ENCODE measurements at places on chromosomes 1 and 21. TPM values are rescaled to one million over a fixed set of nuclear protein-coding genes. Genes with fewer than 3 reads are reported as not detected.
A peak's percentile ranks its signal among the peaks of the same experiment; 100 is the strongest.

DNA sequence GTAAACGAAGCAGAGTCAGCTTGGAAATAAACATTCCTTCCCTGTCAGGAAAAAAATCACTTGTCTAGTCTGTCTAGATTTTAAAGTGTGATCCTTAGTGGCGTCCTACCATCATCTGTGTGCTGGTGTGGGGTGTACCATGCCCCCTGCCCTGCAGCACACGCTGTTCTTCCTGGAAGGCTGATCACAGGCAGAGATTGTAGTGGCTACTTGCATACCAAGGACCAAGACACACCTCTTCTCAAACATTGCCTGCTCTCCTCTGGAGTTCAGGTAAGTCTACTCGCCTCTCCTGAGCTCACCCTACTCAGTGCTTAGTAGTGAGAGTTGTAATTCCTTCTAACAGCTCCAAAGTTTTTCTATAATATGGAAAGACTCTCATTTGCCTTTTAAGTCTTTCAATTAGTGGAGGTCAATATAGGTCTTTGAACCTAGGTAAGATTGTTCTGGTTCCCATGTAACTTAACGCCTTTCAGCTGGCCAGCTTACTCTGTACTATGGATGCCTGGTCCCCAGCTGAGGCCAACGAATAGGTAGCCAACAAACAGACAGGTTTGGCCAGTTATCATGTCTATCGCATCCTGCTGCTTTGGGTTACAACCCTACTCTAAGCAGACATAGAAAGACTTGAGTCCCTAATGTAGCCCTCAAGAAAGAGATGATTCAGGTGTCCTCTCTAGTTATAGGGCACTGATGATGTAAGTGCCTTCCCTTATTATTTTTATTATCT lies 55.4 kb downstream of the XCL1 start:
- H3K27me3 ChIP-seq = no peaks in the 10 kb centered on the region
- no peak overlapping the region for H3K27ac ChIP-seq
- peaks cover 7% of the 10 kb centered on the region for H3K4me1 ChIP-seq
- H3K4me3 ChIP-seq = no peak overlapping the region

- no peak for DNase-seq
- no peaks in the 10 kb centered on the region for H3K27me3 ChIP-seq
- no peak overlapping the region for H3K4me3 ChIP-seq
- no peaks in the 10 kb centered on the region for H3K36me3 ChIP-seq
- H3K27ac ChIP-seq = no peak overlapping the region
- no peaks in the 10 kb centered on the region for H3K4me1 ChIP-seq
Measured at GRCh38 chr1:231639819-231640218, 13.2 kb downstream of the DISC1 start.

DNA sequence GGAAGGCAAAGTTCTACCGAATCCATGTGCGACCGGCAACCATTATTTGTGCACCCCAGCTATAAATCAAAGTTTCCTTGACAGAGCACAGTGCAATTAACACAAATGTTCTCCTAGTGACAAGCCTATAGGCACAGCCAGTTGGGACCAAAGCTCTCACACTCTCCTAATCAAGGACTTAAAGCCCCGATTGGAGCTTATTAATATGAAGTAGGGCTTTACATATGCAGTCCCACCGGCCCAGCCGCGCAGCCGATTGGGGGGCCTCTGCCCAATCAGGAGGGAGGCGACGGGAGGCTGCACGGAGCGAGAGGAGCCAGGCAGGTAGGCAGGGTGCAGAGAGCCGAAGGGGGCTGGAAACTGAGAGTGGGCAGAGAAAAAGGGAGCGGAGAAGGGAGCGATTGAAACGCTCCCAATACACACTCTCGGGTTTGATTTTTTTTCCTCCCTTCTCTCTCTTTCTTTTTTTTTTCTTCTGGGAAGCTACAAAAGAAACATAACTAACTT lies at the start of gene ESRRG:
Gene ESRRG, minus strand, starts transcription at position 156 of the 507 bp plus-strand sequence. Its CDS starts 130 bp downstream, at position 26.
- DNase-seq = peak; percentile 80
- no peaks in the 10 kb centered on the region for H3K36me3 ChIP-seq
- H3K4me1 ChIP-seq = peaks cover 19% of the 10 kb centered on the region
- H3K4me3 ChIP-seq = peak within 1 kb of the TSS; percentile 30
- no peaks in the 10 kb centered on the region for H3K27me3 ChIP-seq

DNA sequence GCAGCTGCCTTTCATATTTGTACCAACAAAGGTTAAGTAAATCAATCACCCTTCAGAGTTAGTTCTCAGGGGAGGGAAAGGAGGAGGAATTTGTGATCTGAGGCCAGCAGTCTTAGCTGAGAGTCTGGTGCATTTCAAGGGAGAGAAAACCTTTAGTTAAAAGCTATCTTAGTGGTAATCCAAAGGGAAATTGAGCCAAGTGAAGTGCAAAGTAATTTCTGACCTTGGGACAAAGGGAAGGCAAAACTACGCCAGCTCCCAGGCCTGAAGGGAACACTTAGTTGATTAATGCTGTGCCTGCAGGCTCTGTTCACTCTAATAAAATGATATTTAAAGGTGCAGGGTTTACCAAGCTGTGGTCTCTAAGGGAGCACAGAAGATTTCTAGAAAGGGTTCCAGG lies 23.1 kb upstream of the FMOD start:
- DNase-seq = no peak
- no peak overlapping the region for H3K4me3 ChIP-seq
- no peaks in the 10 kb centered on the region for H3K36me3 ChIP-seq
- no peaks in the 10 kb centered on the region for H3K27me3 ChIP-seq

- H3K4me1 ChIP-seq = peaks cover 26% of the 10 kb centered on the region
- no peaks in the 10 kb centered on the region for H3K36me3 ChIP-seq
- no peak for DNase-seq
- H3K4me3 ChIP-seq = no peak overlapping the region
- H3K27ac ChIP-seq = no peak overlapping the region
Measured at GRCh38 chr1:235646463-235646862, 3.1 kb downstream of the GNG4 start.

- H3K27ac ChIP-seq = peak overlapping the region; percentile 41
- no peaks in the 10 kb centered on the region for H3K27me3 ChIP-seq
- no peaks in the 10 kb centered on the region for H3K36me3 ChIP-seq
- H3K4me1 ChIP-seq = peaks cover 20% of the 10 kb centered on the region
Measured at GRCh38 chr21:41952568-41953248, 1.1 kb downstream of the C2CD2 start.

GRCh38 chr21:43684424-43684823 lies 25.1 kb downstream of the RRP1B start:
- H3K27ac ChIP-seq = no peak overlapping the region
- DNase-seq = no peak
- no peak overlapping the region for H3K4me3 ChIP-seq
- H3K36me3 ChIP-seq = peaks cover 61% of the 10 kb centered on the region

The TMCO2 gene
- total RNA-seq = not detected

DNA sequence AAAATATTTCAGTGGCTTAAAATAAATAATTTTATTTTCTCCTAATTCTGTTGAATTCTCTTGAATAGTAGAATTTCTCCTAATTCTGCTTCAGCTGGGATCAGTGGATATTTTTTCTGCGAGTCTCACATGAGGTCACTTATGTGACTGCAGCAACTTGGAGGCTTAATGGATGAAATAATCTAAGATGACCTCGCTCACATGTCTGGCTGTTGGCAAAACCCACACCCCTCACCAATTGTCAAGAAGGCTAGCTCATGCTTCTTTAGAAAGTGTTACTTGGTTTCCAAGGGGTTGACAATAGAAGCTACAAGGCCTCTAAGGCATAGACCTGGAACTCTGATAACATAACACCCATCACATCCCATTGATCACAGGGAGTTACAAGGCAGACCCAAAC lies 156.9 kb upstream of the DPYD start:
- H3K36me3 ChIP-seq = no peaks in the 10 kb centered on the region
- H3K4me3 ChIP-seq = no peak overlapping the region
- H3K4me1 ChIP-seq = no peaks in the 10 kb centered on the region
- H3K27me3 ChIP-seq = no peaks in the 10 kb centered on the region
- DNase-seq = no peak

DNA sequence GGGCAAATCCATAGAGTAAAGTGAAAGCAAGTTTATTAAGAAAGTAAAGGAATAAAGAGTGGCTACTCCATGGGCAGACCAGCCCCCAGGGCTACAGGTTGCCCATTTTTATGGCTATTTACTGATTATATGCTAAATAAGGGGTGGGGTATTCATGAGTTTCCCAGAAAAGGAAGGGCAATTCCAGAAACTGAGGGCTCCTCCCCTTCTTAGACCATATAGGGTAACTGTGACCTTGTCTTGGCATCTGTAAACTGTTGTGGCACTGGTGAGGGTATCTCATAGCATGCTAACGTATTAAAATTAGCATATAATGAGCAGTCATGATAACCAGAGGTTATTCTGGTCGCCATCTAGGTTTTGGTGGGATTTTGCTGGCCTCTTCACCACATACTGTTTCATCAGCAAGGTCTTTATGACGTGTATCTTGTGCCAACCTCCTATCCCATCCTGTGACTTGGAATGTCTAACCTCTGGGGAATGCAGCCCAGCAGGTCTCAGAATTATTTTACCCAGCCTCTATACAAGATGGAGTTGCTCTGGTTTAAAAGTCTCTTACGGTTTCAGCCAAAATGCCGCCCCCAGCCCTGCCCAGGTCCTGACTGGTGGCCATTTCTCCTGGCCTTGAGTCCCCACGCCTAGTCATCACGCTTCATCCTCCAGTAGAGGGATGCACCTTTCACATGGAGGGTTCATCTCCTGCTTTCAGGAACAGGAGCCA lies 982 bp upstream of the TRIM17 start:
- no peak for DNase-seq
- H3K4me3 ChIP-seq = no peak overlapping the region
- H3K4me1 ChIP-seq = peaks cover 7% of the 10 kb centered on the region
- H3K27me3 ChIP-seq = no peaks in the 10 kb centered on the region
- H3K36me3 ChIP-seq = no peaks in the 10 kb centered on the region

The MTARC2 gene
- total RNA-seq = 79.8 TPM

The RGS7 gene
- not detected for total RNA-seq

DNA sequence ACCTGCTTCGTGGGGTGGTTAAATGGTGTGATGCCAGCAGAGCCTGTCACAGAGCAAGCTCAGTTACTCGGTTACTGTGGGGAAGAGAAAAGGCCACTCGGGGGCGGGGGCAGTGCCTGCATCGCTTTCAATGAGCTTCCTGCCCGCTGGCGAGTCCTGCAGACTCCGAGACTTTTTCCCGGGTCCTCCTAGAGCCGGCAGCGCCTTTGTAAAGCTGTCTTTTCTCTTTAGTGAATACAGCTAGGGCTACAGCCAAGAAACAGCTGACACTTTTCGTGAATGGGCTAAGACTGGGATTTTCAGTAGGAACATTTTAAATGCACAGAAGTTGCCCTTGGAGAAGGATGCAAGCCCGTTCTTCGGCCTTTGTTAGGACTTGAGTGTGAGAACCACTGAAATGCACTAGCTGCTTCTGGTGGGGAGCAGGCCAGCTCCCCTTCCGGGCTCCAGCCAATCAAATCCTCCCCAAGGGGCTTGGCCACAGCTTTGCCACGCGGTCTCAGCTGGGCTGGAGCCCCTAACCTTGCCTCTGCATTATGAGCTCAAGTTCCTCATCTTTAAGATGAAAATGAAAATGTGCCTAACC lies 23.4 kb upstream of the EFHD2 start:
- peaks cover 17% of the 10 kb centered on the region for H3K4me1 ChIP-seq
- H3K27me3 ChIP-seq = no peaks in the 10 kb centered on the region
- no peak overlapping the region for H3K27ac ChIP-seq
- DNase-seq = no peak
- H3K4me3 ChIP-seq = no peak overlapping the region

The CD34 gene
- 38.8 TPM for total RNA-seq

GRCh38 chr1:157113106-157113505 lies 13.5 kb upstream of the ETV3L start:
- H3K27ac ChIP-seq = no peak overlapping the region
- H3K36me3 ChIP-seq = no peaks in the 10 kb centered on the region
- no peak for DNase-seq
- H3K4me3 ChIP-seq = no peak overlapping the region

The FGR gene
- 6.0 TPM for total RNA-seq

DNA sequence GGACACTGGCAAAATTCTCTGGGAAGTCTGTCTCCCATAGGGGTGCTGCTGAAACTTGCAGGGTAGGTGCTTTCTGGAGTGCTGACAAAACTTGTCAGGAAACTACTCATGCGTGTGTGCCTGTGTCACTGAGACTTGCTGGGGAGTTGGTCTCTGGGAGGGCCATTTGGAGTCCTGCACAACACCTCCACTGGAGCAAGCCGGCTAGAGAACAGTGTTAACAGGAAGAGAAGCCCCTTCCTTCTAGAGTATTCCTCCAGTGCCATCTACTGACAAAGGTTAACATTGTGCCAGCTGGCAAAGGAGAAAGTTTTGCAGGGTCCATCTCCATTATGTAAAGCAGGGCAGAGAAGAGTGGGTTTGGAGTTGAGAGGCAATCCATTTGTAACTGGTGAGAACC lies 30.0 kb downstream of the ZMYM4 start:
- no peak overlapping the region for H3K4me3 ChIP-seq
- H3K4me1 ChIP-seq = peaks cover 13% of the 10 kb centered on the region
- peak; percentile 90 for DNase-seq
- no peaks in the 10 kb centered on the region for H3K27me3 ChIP-seq
- H3K27ac ChIP-seq = no peak overlapping the region

- no peaks in the 10 kb centered on the region for H3K27me3 ChIP-seq
- no peak overlapping the region for H3K4me3 ChIP-seq
- H3K27ac ChIP-seq = no peak overlapping the region
Measured at GRCh38 chr1:31900790-31901189, 37.4 kb downstream of the PTP4A2 start.

DNA sequence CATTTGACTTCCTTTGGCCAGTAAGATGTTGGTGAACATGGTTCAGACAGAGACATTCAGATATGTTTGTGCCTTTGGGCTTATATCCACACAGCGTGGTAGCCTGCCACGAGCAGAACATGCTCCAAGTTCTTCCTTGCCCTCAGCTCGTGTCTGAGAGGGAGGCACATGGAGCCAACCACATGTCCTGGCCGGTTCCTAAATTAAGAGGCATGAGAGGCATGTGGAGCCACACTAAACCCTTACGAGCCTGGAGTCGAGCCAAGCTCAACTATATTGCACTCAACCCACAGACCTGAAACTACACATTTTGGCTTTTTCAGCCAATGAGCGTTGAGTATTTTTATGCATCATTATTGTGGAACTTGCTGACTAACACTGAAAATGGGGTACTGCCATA lies 133.7 kb upstream of the KCNK1 start:
- no peaks in the 10 kb centered on the region for H3K4me1 ChIP-seq
- H3K4me3 ChIP-seq = no peak overlapping the region
- H3K36me3 ChIP-seq = no peaks in the 10 kb centered on the region
- no peak overlapping the region for H3K27ac ChIP-seq
- H3K27me3 ChIP-seq = no peaks in the 10 kb centered on the region
- DNase-seq = no peak

All from thyroid gland (tissue), 4 donors.